ENCODE measurements at places on chromosomes 3 and 15. TPM values are rescaled to one million over a fixed set of nuclear protein-coding genes. Genes with fewer than 3 reads are reported as not detected.
A peak's percentile ranks its signal among the peaks of the same experiment; 100 is the strongest.

- H3K4me3 ChIP-seq: no peak overlapping the region
- H3K36me3 ChIP-seq: no peaks in the 10 kb centered on the region
- no peaks in the 10 kb centered on the region for H3K27me3 ChIP-seq
- no peak overlapping the region for H3K27ac ChIP-seq
These were observed 1.8 kb upstream of the IQGAP1 start for GRCh38 chr15:90386221-90386620.

- H3K27ac ChIP-seq: peak overlapping the region; percentile 73
- H3K27me3 ChIP-seq: no peaks in the 10 kb centered on the region
- H3K36me3 ChIP-seq: no peaks in the 10 kb centered on the region
- H3K4me3 ChIP-seq: no peak overlapping the region
- DNase-seq: peak; percentile 41
These were observed 13.4 kb downstream of the KLF13 start for GRCh38 chr15:31340047-31340446.

The ILDR1 gene
- 3.7 TPM for total RNA-seq

The USP4 gene
- total RNA-seq: 26.3 TPM

- H3K27me3 ChIP-seq: no peaks in the 10 kb centered on the region
- H3K27ac ChIP-seq: peak overlapping the region; percentile 81
- H3K4me3 ChIP-seq: peak overlapping the region; percentile 74
- no peaks in the 10 kb centered on the region for H3K36me3 ChIP-seq
These were observed 28.5 kb downstream of the EFCAB12 start for GRCh38 chr3:129399895-129400357.

The CYP11A1 gene
- 6.6 TPM for total RNA-seq

DNA sequence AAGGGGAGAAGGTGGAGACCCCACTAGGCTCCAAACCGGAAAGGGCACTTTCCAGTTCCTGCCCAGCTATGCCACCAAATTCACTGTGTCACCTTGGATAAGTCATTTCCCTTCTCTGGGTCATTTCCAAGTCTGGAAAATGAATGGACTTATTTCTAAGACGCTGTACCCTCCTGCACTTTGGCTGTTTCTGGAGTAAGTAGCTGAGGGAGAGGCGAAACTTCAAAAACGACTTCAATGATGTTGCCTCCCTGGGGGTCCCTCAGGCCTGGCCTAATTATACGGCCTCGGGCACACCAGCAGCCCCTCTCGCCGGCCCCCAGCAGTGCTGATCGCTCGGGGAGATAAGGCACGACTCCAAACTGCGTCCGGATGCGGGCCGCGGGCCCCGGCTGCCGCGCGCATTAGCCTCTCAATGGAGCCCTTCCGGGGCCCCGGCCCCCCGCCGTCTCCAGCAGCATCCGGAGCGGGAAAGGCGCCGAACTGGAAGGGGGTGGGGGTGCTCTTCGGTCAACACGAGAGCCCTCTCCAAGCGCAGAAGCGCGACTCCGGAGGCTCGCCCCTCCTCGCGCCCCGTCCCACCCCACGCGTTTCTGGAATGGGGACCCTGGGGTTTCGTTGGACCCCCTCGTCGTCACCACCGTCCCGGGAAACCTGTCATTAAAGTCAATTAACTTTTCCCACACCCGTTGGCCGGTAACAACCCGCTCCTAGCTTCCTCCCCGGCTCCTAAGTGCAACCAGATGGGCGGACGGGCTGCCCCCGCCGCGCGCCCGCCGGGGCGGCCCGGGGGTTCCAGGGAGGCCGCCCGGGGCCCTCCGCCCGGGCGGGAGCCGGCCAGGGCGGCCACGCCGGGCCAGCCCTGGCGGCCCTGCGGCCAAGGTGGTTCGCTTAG lies 4.8 kb downstream of the HES1 start:
- H3K27me3 ChIP-seq: no peaks in the 10 kb centered on the region
- no peaks in the 10 kb centered on the region for H3K36me3 ChIP-seq
- DNase-seq: peak; percentile 65
- peaks cover 38% of the 10 kb centered on the region for H3K4me1 ChIP-seq

- H3K4me1 ChIP-seq: no peaks in the 10 kb centered on the region
- H3K27me3 ChIP-seq: no peaks in the 10 kb centered on the region
- no peaks in the 10 kb centered on the region for H3K36me3 ChIP-seq
These were observed 15.6 kb upstream of the IGSF10 start for GRCh38 chr3:151476344-151477018.

DNA sequence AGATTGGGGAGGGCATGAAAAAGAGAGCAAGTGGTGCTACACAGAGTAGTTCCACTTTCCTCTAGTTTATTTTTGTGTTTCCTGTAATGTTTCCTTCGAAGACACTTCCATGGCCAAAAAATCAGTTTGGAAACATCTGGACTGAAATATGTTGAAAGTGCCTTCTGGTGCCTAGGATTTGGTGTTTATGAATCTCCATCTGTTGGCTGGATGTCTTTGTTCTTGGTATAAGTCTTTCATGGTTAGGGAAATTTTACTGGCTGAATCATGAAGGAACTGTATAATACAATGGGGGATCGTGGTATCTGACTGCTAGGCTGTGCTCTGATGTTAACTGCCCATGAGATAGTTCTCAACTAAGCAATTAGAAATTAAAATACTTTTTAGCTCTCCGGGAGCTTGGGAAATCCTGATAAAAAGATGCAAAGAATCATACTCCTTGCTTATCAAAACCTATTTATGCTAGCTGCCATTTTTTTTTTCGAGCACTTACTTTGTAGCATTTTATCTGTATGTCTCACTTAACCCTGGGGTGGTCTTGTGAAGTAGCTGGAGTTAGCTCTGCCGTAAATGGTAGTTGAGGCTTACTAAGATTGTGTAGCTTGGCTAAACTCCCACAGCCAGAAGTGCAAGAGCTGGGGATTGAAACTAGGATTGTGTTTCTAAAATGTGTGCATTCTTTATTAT lies 21.9 kb downstream of the AKAP13 start:
- H3K27me3 ChIP-seq: no peaks in the 10 kb centered on the region
- peak overlapping the region; percentile 19 for H3K27ac ChIP-seq
- H3K4me1 ChIP-seq: peaks cover 12% of the 10 kb centered on the region
- H3K4me3 ChIP-seq: no peak overlapping the region

- H3K4me1 ChIP-seq: no peaks in the 10 kb centered on the region
- no peaks in the 10 kb centered on the region for H3K27me3 ChIP-seq
- no peak overlapping the region for H3K27ac ChIP-seq
- no peak for DNase-seq
- no peaks in the 10 kb centered on the region for H3K36me3 ChIP-seq
These were observed 4.3 kb upstream of the AP4E1 start for GRCh38 chr15:50904211-50904610.

DNA sequence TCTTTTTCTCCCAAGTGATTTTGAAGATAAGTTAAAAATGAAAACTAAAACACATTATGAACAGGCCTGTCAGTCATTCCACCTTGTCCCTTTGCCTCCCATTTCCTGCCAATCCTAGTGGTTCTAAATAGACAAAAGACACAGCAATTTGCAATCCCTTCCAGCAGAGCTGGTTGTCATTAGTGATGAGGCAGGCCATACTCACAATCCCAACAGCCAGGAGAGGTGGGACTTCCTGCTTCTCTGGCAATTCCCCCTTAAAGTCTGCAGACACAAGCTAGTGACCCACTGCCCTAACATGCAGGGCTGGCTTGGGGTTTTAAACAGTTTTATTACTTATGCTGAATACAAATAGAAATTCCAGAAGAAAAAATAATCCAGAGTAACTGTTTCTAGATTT lies 38.4 kb upstream of the RBP1 start:
- DNase-seq: no peak
- H3K4me3 ChIP-seq: no peak overlapping the region
- no peak overlapping the region for H3K27ac ChIP-seq
- no peaks in the 10 kb centered on the region for H3K36me3 ChIP-seq
- no peaks in the 10 kb centered on the region for H3K27me3 ChIP-seq

The XXYLT1 gene
- 18.2 TPM for total RNA-seq

GRCh38 chr3:177452831-177453450 lies 255.7 kb upstream of the TBL1XR1 start:
- no peak for DNase-seq
- H3K4me1 ChIP-seq: no peaks in the 10 kb centered on the region
- no peaks in the 10 kb centered on the region for H3K27me3 ChIP-seq
- no peaks in the 10 kb centered on the region for H3K36me3 ChIP-seq

GRCh38 chr3:164250923-164251322 lies 827.4 kb downstream of the SI start:
- H3K4me1 ChIP-seq: no peaks in the 10 kb centered on the region
- H3K4me3 ChIP-seq: no peak overlapping the region
- no peak for DNase-seq
- H3K36me3 ChIP-seq: no peaks in the 10 kb centered on the region

DNA sequence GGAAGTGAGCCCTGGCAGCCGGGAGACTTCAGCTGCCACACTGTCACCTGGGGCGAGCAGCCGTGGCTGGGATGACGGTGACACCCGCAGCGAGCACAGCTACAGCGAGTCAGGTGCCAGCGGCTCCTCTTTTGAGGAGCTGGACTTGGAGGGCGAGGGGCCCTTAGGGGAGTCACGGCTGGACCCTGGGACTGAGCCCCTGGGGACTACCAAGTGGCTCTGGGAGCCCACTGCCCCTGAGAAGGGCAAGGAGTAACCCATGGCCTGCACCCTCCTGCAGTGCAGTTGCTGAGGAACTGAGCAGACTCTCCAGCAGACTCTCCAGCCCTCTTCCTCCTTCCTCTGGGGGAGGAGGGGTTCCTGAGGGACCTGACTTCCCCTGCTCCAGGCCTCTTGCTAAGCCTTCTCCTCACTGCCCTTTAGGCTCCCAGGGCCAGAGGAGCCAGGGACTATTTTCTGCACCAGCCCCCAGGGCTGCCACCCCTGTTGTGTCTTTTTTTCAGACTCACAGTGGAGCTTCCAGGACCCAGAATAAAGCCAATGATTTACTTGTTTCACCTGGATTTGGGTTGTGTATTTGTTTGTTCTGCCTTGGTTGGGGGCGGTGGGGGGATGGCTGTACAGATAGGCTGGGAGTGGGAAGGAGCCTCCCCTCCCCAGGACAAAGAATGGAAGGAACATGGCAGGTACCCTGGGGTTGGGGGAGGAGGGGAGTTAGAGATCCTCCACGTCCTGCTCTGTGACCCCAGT lies 2.9 kb upstream of the GRM2 start:
- no peak overlapping the region for H3K27ac ChIP-seq
- no peaks in the 10 kb centered on the region for H3K4me1 ChIP-seq
- no peaks in the 10 kb centered on the region for H3K27me3 ChIP-seq
- no peak overlapping the region for H3K4me3 ChIP-seq

The SIDT1 gene
- 78.4 TPM for total RNA-seq

- H3K27me3 ChIP-seq: no peaks in the 10 kb centered on the region
- H3K4me1 ChIP-seq: no peaks in the 10 kb centered on the region
- DNase-seq: peak; percentile 67
- no peak overlapping the region for H3K4me3 ChIP-seq
These were observed 69.5 kb upstream of the VEPH1 start for GRCh38 chr3:157572559-157573270.

The AADACL2 gene
- total RNA-seq: 0.66 TPM

The ANKDD1A gene
- 13.2 TPM for total RNA-seq

DNA sequence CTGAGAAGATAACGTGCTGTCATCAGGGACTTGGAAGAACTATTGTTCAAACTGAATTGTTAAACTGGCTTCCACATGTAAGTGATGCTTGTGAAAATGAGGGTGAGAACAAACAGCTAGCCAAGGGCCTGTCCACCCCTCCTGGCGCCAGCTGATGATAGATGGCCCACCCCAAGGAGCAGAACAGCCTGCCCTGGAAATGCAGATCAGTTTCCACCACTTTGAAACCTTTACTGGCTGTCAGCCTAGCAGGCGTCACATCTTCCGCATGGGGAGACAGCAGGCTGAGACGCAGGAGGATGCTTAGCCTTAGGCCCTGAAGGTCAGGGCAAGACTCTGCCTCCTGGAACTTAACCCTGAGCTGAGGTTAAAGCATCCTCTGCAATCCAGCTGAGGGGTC lies 6.4 kb upstream of the SLC51B start:
- H3K36me3 ChIP-seq: no peaks in the 10 kb centered on the region
- no peak for DNase-seq
- H3K27me3 ChIP-seq: no peaks in the 10 kb centered on the region
- peaks cover 32% of the 10 kb centered on the region for H3K4me1 ChIP-seq
- H3K4me3 ChIP-seq: no peak overlapping the region

DNA sequence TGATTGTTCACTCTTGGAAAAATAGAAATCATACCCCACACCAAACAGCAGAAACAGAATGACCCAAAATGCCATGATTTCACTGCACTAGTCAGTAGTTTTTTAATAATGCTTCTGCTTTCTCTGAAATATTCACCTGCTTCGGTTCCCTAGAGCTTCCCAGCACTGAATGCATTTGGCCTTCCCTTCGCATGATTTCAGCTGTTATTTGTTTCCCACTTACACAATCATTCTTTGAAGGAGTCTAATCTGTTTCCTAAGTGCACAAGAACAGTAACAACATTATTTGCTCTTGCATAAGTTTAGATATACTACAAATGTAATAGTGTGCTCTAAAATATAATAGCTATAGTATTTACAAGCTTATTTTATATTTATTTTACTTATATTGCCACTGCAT lies 178.7 kb downstream of the STAC start:
- no peaks in the 10 kb centered on the region for H3K4me1 ChIP-seq
- no peak for DNase-seq
- no peak overlapping the region for H3K4me3 ChIP-seq
- no peaks in the 10 kb centered on the region for H3K36me3 ChIP-seq
- H3K27me3 ChIP-seq: no peaks in the 10 kb centered on the region

DNA sequence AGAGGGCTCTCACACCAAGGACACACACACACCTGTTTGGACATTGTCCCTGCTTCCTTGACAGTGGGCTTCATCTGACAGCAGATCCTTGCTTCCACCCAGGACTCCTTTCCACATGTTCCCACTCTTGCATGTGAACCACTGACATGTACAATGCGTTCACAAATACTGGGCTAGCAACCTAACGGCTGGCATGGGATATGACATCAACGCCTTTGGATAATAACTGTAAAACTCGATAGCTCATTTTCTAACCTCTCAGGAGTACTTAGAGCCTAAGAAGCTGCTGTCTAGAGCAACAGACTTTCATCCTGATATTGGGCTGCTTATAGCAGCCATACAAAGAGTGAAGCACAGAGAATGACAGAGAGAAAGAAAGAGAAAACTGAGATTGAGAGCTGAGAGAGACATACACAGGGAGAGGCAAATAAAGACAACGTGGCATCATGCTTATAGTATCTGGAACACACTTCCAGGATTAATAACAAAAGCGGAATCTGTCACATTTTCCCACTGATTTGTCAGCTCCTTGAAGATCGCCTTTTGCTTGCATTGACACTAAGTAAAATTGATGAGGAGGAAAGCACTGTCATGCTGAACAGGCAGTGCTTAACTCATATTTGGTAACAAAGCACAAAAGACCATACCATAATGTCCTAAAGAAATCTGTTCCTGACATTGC lies 1.7 kb downstream of the GUCA1C start:
- no peak overlapping the region for H3K27ac ChIP-seq
- DNase-seq: no peak
- no peaks in the 10 kb centered on the region for H3K4me1 ChIP-seq
- no peaks in the 10 kb centered on the region for H3K36me3 ChIP-seq
- no peak overlapping the region for H3K4me3 ChIP-seq

DNA sequence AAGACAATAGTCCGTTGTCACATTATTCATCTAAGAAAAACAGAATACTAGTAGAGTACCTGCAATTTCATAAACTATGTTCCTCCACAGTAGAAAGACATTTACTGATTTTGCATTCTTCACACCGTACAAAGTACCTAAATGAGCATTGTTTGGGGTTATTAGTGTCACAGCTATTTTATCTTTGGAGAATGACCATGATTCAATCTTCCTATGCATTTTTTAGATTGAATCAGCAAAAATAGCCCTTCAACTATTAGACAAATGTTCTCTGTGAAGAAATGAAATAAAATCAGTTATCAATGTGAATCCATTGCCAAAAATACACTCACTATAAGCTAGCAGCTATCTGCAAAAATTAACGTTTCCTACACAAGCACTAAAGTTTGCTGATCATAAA lies 176.6 kb downstream of the PLCH1 start:
- H3K27ac ChIP-seq: no peak overlapping the region
- no peaks in the 10 kb centered on the region for H3K27me3 ChIP-seq
- H3K4me1 ChIP-seq: no peaks in the 10 kb centered on the region
